SJSA1 (cell line): ENCODE measurements at places on chromosomes 6 and 20. TPM values are rescaled to one million over a fixed set of nuclear protein-coding genes. Genes with fewer than 3 reads are reported as not detected.

Gene REV3L
- 40.6 and 54.5 TPM in 2 replicates for total RNA-seq

Gene TGM2
- total RNA-seq = 32.2 and 34.9 TPM in 2 replicates

Gene CRIP3
- not detected in 2 replicates for total RNA-seq

Gene OPN5
- not detected in 2 replicates for total RNA-seq

Gene SLC17A3
- total RNA-seq = not detected in 2 replicates

Gene RIMS4
- not detected in 2 replicates for total RNA-seq

Gene PLCB4
- total RNA-seq = 4.0 and 9.3 TPM in 2 replicates

Gene NKX2-2
- 5.7 and 19.8 TPM in 2 replicates for total RNA-seq

Gene RIPOR2
- total RNA-seq = 4.5 and 6.2 TPM in 2 replicates
